ENCODE measurements at places on chromosomes 2 and 18.

DNA sequence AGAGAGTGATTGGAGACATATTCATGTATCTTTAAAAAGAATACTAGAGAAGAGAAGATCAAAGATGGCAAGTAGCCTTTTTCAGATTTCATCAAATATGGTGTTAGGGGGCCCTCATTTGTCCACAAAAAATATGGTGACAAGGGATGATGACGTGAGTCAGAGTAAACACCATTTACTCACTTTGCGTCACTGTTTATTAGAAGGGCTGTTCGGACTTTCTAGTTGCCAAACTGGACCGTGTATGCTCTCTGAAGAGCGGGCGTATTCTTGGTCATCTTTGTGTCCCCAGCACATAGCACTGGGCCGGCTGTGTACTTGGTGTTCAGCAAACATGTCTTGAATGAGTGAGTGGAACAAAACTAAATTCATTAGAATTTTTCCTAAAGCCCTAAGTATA, 37.5 kb downstream of the TTC39C start:
- no peak for DNase-seq

- DNase-seq: no peak
Observed at GRCh38 chr2:126802316-126802715, 96.4 kb upstream of the TEX51 start.

DNA sequence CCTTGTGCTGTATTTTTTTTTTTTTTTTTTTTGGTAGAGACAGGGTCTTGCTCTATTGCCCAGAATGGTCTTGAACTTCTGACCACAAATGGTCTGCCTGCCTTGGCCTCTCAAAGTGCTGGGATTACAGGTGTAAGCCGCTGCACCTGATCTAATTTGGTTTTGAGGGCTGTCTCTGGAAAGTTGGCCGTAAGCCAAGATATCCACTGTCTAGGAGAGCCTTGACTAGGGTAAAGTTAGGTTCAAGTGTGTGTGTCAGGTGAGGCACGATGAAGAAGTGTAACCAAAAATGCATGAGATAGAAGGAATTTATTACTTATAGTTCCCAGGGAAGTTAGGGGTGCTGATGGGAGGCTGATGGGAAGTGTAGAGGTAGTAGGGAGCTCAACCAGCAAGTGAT, 46.7 kb downstream of the INO80C start:
- DNase-seq: no peak

DNA sequence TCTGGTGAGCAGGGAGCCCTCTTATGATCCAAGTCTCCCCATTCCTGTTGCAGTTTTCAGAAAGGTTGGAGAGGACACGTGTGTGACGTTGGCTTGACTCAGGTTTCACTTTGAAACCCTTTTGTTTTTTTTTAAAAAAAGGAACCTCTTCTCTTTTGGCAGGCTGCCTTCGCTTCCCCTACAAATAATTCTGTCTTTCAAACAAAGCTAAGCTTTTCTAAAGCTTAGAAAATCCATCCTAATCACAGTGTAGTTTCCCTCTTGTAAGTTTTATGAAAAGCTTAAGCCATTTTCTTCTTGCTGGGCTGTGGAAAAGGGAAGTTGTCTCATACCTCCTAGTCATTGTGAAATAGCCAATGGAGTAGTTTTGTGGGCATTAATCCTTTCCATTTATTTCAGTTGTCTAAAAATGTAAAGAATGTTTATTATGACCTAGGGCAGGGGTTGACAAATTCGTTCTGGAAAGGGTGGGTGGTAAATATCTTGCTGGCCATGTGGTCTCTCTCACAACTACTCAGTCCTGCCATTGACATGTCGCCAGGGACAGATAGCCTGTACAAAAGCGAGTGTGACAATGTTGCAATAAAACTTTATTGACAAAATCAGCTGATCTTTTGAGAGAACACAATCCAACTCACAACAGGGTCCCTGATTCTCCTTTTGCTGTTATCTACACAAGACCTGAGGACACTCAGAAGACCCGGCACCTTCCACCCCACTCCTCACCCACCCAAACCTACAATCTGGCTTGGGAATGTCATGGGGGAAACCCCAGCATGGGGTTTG, 878.8 kb downstream of the RNF144A start:
- DNase-seq: no peak

GRCh38 chr2:101679037-101679726, 18.3 kb upstream of the MAP4K4 start:
- no peak for DNase-seq

DNA sequence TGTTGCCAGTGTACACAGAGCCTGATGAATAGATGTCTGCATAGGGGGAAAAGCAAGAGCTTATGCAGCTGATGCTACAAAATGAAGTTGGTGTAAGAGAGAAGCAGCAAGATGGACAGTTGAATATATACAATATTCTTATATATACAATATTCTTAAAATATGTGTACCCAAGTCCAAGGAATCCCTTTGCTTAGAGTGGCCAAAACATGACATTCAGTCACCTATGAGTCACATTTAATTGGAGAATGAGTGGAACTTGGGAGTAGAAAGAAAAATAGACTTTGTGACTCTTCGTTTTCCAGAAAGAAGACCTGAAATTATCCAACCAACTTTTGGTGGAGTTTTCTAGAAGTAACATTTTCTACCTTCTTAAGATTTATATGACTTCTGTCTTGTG, 81.8 kb downstream of the SCN9A start:
- DNase-seq: no peak

- DNase-seq: peak; percentile 37
Observed at GRCh38 chr2:86072271-86072858, 33.3 kb downstream of the POLR1A start.

DNA sequence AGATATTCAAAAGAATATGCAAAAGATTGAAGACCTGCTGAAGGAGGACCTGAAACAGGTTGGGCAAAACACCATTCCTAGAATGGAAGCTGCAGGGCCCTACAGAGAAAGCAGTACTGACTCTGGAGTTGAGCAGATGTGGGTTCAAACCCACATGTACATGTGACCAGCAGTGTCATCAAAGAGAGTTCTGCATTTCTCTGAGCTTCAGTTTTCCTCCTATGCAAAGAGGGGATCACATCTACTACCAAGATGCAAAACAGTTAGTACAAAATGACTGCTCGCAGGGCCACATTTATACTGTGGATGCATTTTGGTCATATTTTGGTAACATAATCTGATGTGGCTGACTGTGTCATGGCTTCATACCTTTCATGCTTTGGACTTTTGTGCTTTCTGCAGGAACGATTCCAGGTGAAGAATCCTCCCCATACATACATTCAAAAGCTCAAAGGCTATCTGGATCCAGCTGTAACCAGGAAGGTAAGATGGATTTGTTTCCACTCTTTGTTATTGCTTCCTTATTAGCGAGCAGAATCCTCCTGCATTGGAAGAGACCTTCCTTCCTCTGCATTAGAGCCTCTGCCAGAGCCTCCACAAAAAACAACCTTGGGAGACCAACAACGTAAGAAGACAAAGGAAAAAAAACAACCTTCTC, 174.8 kb downstream of the PRPF40A start:
- DNase-seq: no peak

DNA sequence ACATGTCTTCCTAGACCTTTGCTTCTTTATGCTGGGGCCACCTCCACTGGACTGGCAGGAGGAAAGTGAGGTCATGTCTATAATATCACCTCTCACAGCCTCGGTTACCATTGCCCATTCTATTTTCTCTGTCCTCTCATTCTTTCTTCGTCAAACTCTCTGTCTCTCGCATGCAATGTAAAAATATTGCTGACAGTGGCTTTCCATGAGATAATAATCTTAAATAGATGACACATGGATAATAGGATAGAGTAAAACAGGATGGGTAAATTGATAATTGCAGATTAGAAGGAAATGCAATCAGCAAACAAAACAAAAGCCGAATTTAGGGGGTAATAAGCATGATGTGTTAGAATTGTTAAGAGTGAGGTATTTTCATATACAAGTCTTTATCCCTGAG, 215.7 kb upstream of the PARD3B start:
- no peak for DNase-seq

- DNase-seq: no peak
Observed at GRCh38 chr2:29105375-29105774, 9.8 kb upstream of the CLIP4 start.

DNA sequence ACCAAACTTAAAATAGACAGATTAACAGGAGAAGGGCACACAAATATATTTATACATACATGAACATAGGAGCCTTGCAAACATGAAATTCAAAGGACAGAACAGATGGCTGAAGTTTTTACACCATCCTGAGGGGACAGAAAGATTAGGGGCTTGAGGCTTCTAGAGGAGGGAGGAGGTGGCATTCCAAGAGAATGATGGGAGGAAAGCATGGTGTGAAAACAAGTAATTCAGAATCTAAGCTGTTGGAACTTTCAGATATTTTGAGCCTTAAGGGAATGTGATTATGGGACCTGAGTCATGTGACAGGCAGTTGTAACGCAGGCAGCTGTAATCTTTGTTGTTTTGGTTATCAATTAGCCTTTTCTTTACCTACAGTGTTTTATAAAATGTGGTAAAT, 225.2 kb upstream of the SPOPL start:
- DNase-seq: no peak

- DNase-seq: no peak
Observed at GRCh38 chr2:129117434-129117833, 798.8 kb upstream of the HS6ST1 start.

- no peak for DNase-seq
Observed at GRCh38 chr2:225697936-225698335, 298.4 kb downstream of the NYAP2 start.

GRCh38 chr2:224401641-224402342, at the start of gene FAM124B:
TSS of gene FAM124B (minus strand) at chr2:224402107. CDS start at chr2:224401768, 339 bp downstream.
- no peak for DNase-seq

DNA sequence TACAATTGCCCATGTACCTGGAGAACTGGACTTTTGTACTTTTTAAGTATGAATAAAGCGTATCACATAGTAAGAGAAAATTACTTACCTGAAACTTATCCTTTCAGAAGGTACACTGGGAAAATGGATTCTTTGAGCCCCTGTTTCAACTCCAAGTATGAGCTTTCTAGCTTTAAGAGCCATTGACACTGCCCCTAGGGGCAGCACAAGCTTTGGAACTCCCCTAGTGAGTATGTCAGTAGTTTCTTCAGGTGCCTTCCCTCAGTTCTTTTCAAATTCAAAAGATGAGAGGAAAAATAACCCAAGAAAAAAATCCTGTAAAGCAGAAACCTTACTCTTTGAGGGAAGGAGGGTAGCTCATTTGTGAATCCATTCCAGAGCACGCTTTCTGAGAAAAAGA, 124.1 kb downstream of the MEMO1 start:
- DNase-seq: no peak

DNA sequence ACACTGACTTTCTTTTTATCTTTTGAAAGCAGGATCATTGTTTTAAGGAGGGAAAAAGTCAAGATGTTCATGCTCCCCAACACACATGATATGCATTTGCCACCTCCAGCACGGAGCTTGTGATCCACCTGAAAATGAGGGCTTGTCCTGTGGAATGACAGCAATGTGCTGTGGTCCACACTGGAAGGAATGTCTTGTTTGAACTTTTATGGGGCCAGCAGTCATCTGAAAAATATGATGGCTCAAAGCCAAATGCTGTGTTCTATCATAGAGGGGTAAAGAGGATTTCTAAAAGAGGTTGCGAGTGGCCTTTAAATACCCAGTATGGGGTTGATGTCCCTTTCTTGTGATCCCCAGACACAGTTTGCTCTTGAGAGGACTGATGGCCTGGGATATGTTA, 226.5 kb upstream of the SPRED2 start:
- DNase-seq: no peak

DNA sequence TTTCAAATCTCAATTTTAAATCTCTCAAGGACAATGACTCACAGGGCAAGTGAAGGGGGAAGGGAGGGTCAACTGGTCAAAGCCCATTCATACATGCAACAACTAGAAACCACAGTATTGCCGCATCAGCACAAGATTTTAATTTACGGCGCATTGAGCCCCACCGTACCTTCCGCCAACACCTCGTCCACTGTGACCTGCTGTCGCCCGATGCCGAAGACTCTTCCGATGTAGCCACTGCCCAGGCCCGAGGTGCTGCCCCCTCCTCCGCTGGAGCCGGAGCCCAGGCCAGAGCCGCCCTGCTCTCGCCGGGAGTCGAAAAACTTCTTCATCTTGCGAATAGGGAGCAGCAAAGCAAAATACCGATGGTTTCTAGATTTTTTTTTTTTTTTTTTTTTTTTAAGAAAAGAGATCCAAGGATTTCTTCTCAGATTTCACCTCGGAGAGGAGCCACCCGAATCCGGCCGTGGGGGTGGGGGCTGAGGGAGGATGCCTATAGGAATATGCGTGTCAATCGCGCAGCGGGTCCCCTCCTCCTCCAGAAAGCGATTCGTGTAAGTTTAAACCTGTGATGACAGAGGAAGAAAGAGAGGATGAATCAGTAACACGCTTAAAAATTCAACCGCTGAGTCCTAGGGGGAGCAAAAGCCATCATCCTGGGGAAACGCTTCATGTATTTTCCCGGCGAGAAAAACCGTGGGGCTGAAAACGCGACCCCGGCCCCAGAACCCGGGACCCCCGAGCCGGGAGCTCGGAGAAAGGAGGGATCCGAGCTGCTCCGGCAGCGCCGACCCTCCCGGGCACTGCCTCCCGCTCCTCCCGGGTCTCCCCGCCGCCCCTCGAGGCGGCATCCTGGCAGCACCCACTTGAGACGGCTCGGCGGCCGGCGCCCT, 584 bp downstream of the AAK1 start:
- DNase-seq: no peak

- DNase-seq: no peak
Observed at GRCh38 chr2:50785816-50786215, 246.1 kb downstream of the NRXN1 start.

GRCh38 chr2:113300281-113300680, 21.6 kb upstream of the PAX8 start:
- no peak for DNase-seq

- no peak for DNase-seq
Observed at GRCh38 chr2:237878321-237879057, 19.1 kb downstream of the RAMP1 start.

DNA sequence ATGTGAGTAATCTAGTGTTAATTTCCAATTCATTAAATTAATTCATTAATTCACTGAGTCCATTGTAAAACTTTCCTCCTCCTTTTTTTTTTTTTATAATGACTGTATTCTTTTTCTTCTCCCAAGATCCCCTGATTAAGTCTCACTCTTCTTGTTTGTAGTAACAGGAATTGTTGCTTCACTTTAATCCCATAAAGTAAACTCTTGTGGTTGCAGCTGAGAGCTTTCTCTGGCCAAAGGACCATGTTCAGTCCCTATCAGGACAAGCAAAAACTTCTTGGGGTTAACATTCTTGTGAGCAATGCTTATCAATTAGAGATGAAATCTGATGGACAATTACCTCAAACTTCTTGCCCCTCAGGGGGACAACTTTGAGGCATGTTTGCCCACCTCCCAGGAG, 400.2 kb upstream of the SPHKAP start:
- no peak for DNase-seq

- no peak for DNase-seq
Observed at GRCh38 chr2:148049284-148049683, 28.4 kb downstream of the MBD5 start.

- DNase-seq: no peak
Observed at GRCh38 chr2:179612591-179613298, 248.7 kb downstream of the ZNF385B start.

All from GM12891 (cell line).